Astrocyte (in vitro differentiated cells and primary cell): ENCODE measurements at places on chromosomes 5 and 9.

DNA sequence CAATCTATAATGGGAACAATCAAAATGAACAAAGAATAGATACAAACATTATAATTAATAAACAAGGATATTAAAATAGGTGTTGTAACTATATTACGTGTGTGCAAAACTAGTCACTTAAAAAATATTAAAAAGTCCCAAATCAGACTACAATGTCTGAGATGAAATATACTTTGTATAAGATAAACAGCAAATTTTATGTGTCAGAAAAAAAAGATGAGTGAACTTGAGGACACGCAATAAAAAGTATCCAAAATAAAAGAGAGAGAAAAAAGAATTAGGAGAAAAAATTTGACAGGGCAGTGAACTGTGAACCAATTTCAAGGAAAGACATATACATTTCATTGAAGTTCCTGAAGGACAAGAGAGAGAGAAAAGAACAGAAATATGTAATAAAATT lies 37.0 kb downstream of the AGTPBP1 start:
- no peaks in the 10 kb centered on the region for H3K4me1 ChIP-seq
- H3K4me3 ChIP-seq, result no peak overlapping the region
- H3K27me3 ChIP-seq, result no peaks in the 10 kb centered on the region
- no peak overlapping the region for H3K27ac ChIP-seq
- no peak for DNase-seq

DNA sequence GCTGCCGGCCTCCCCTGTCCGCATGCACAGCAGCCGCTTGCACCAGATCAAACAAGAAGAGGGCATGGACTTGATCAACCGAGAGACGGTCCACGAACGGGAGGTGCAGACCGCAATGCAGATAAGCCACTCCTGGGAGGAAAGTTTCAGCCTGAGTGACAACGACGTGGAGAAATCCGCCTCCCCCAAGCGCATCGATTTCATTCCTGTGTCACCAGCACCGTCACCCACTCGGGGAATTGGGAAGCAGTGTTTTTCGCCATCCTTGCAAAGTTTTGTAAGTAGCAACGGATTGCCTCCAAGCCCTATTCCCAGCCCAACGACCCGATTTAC lies 75.3 kb downstream of the PIP5K1B start:
- H3K27ac ChIP-seq, result peak overlapping the region; percentile 81
- no peak for DNase-seq
- no peaks in the 10 kb centered on the region for H3K36me3 ChIP-seq
- H3K4me1 ChIP-seq, result peaks cover 9% of the 10 kb centered on the region
- H3K27me3 ChIP-seq, result no peaks in the 10 kb centered on the region

- DNase-seq, result no peak
- H3K27me3 ChIP-seq, result no peaks in the 10 kb centered on the region
- no peak overlapping the region for H3K27ac ChIP-seq
- H3K36me3 ChIP-seq, result no peaks in the 10 kb centered on the region
- peaks cover 7% of the 10 kb centered on the region for H3K4me1 ChIP-seq
- H3K4me3 ChIP-seq, result no peak overlapping the region
Measured at GRCh38 chr5:130278136-130278535, 373.9 kb downstream of the CHSY3 start.

GRCh38 chr5:111509119-111509518 lies 3.2 kb downstream of the STARD4 start:
- peak overlapping the region; percentile 78 for H3K4me3 ChIP-seq
- peaks cover 3% of the 10 kb centered on the region for H3K4me1 ChIP-seq
- no peaks in the 10 kb centered on the region for H3K36me3 ChIP-seq
- H3K27me3 ChIP-seq, result no peaks in the 10 kb centered on the region

GRCh38 chr5:53059281-53059680 lies 50.3 kb downstream of the MOCS2 start:
- H3K27me3 ChIP-seq, result no peaks in the 10 kb centered on the region
- no peak overlapping the region for H3K4me3 ChIP-seq
- peaks cover 40% of the 10 kb centered on the region for H3K36me3 ChIP-seq

GRCh38 chr9:18710065-18710464 lies 236.1 kb downstream of the ADAMTSL1 start:
- H3K27ac ChIP-seq, result no peak overlapping the region
- H3K4me3 ChIP-seq, result no peak overlapping the region
- H3K36me3 ChIP-seq, result peaks cover 17% of the 10 kb centered on the region
- DNase-seq, result peak; percentile 60
- no peaks in the 10 kb centered on the region for H3K27me3 ChIP-seq

DNA sequence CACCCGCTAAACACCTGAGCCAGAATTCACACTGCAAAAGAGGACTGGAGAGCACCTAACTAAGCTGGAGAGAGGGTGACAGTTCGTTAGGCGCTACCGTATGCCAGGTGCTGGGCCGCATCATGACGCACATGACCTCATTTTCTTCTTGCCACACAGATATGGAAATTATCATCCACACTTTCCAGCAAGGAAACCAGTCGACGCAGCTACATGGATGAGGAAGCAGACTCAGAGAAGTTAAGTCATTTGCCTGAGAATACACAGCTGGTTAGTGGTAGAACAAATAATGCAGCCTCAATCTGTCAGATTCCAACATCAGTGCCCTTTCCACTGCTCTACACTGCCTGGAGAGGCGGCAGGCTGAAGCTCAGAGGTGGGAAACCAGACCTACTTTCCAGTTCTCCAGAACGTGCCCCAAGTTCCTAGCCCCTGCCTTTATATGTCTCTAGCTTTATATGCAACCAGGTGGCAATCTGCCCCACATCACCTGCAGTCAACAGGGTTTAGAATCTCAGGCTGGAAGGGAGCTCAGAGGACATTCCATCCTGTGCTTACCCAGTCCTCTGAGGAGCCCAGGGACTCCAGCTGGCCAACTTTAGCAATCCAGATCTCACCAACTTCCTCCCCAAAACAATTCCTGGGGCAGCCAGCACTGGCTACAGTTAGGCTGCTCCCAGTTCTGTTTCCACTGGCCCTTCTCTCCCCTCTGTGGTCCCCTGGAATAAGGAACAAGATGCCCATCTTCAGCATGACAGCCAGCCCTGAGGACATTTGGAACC lies 8.8 kb downstream of the TNIP1 start:
- H3K27ac ChIP-seq, result peak overlapping the region; percentile 82
- H3K27me3 ChIP-seq, result no peaks in the 10 kb centered on the region
- H3K4me1 ChIP-seq, result peaks cover 48% of the 10 kb centered on the region
- H3K36me3 ChIP-seq, result no peaks in the 10 kb centered on the region
- no peak overlapping the region for H3K4me3 ChIP-seq

- H3K27me3 ChIP-seq, result no peaks in the 10 kb centered on the region
- no peaks in the 10 kb centered on the region for H3K36me3 ChIP-seq
- no peak overlapping the region for H3K27ac ChIP-seq
- peak; percentile 45 for DNase-seq
- H3K4me3 ChIP-seq, result no peak overlapping the region
Measured at GRCh38 chr9:129623331-129623730, 2.4 kb upstream of the C9orf50 start.

DNA sequence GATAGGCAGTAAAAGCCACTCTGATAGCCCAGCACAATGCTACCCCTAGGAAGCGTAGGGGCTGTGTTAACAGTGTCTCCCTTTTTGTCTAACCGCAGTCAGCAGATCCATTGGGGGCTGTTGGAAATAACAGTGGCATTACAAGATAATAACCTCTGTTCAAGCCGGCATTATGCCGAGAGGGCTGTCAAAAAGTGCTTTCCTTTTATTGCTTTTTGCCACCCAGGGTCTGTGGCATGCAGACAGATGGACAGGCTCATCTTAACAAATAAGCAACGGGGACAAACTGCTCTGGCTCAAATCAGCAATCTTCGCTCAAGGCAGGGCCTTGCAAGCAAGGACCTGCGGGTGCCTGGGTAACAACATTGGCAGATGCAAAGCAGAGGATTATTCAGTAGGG lies 123.3 kb downstream of the TLR4 start:
- H3K36me3 ChIP-seq, result no peaks in the 10 kb centered on the region
- no peak overlapping the region for H3K27ac ChIP-seq
- no peak overlapping the region for H3K4me3 ChIP-seq
- H3K27me3 ChIP-seq, result no peaks in the 10 kb centered on the region

DNA sequence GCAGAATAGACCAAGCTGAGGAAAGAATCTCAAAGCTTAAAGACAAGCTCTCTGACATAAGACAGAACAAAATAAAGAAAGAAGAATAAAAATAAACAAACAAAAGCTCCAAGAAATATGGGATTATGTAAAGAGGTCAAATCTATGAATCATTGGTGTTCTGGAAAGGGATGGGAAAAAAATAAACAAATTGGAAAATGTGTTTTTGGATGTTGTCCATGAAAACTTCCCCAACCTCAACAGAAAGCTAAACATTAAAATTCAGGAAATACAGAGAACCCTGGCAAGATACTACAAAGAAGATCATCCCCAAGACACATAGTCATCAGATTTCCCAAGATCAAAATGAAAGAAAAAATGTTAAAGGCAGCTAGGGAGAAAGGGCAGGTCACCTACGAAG lies 662.0 kb upstream of the CDH18 start:
- DNase-seq, result no peak
- H3K36me3 ChIP-seq, result no peaks in the 10 kb centered on the region
- no peaks in the 10 kb centered on the region for H3K27me3 ChIP-seq
- no peaks in the 10 kb centered on the region for H3K4me1 ChIP-seq
- no peak overlapping the region for H3K27ac ChIP-seq
- H3K4me3 ChIP-seq, result no peak overlapping the region

GRCh38 chr5:76794871-76795270 lies 24.0 kb upstream of the F2RL1 start:
- no peak overlapping the region for H3K4me3 ChIP-seq
- peaks cover 18% of the 10 kb centered on the region for H3K4me1 ChIP-seq
- H3K36me3 ChIP-seq, result no peaks in the 10 kb centered on the region
- no peaks in the 10 kb centered on the region for H3K27me3 ChIP-seq
- no peak for DNase-seq

GRCh38 chr9:89418474-89418845 lies 79.5 kb downstream of the SEMA4D start:
- H3K36me3 ChIP-seq, result no peaks in the 10 kb centered on the region
- no peak for DNase-seq
- H3K4me3 ChIP-seq, result no peak overlapping the region
- peaks cover 13% of the 10 kb centered on the region for H3K4me1 ChIP-seq

DNA sequence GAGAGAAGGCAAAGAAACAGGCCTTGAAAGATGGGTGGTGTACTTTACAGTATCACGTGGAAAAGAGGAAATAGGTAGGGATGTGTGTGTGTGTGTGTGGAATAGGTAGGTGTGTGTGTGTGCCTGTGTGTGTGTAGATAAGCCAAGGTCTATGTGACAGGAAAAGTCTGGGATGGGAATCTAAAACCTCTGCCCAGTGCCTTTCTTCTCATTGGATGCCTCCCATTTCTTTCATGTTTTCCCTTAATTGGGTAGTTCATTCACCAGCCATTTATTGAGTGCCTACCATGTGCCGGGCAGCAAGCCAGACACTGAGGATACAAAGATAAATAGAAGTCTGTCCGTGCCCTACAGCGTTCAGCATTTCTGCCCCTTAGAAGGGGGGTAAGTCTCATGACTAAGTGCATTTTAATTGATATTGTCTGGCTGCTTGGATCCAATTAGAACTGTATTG lies 1.0 kb downstream of the URM1 start:
- no peaks in the 10 kb centered on the region for H3K36me3 ChIP-seq
- H3K4me1 ChIP-seq, result peaks cover 12% of the 10 kb centered on the region
- no peaks in the 10 kb centered on the region for H3K27me3 ChIP-seq
- H3K4me3 ChIP-seq, result peak overlapping the region; percentile 98

DNA sequence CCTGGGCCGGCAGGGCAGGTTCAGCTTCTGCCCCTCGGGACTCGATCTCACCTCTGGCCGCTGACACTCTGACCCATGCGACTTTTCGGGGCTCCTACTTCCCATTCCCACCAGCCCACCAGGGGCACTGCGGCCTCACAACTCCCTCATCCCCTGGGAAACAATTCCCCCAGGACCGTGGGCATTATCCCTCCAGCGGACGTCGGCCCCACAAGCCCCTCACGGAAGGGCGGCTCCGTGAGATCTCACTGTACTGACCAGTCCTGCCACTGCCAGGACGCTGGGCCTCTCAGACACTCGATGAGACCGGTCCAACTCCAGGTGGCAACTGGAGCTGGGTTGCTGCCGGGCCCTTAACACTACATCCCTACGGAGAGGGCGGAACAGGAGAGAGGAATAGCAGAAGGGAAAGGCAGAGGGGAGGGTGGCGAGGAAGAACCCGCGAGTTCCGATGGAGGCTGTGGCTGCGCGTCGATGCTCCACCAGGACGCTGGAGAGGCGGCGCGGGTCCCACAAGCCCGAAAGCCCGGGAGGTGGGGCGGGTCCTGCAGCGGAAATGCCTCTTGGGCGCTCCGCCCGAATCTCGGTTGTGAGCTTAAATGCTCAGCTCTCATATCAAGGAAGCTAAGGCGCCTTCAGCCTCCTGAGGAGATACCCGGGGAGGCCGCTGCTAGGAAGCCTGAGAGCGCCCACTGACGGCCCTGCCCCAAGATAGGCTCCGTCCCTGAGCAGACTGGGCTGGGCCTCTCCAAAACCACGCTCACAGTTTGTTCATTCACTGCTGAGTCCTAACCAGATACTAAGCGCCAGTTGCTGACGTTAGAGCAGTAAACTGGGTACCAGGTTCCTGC lies 36.3 kb downstream of the VCP start:
- H3K4me1 ChIP-seq, result no peaks in the 10 kb centered on the region
- DNase-seq, result no peak
- H3K27me3 ChIP-seq, result no peaks in the 10 kb centered on the region
- no peak overlapping the region for H3K27ac ChIP-seq
- H3K36me3 ChIP-seq, result no peaks in the 10 kb centered on the region
- H3K4me3 ChIP-seq, result no peak overlapping the region

DNA sequence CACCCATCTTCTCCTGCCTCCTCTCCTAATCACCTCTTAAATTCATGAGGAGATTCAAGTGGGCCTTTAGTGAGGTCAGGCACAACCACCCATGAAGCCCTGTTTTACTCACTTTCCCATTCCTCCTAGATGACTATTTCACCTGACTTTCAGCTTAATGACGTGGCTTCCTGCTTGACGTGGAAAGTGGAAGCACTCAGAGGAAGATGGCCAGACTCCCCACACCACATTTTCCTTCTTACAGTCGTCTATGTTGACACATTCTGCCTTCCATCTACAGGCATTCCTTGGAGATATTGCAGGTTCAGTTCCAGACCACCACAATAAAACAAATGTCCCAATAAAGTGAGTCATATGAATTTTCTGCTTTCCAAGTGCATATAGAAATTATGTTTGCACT lies 146.4 kb upstream of the TAS2R1 start:
- no peaks in the 10 kb centered on the region for H3K27me3 ChIP-seq
- no peaks in the 10 kb centered on the region for H3K36me3 ChIP-seq
- DNase-seq, result peak; percentile 68
- no peak overlapping the region for H3K27ac ChIP-seq

- no peak overlapping the region for H3K27ac ChIP-seq
- no peaks in the 10 kb centered on the region for H3K27me3 ChIP-seq
- no peaks in the 10 kb centered on the region for H3K36me3 ChIP-seq
- DNase-seq, result no peak
- no peak overlapping the region for H3K4me3 ChIP-seq
Measured at GRCh38 chr9:108416324-108416723, 439.5 kb downstream of the ACTL7B start.

- H3K4me3 ChIP-seq, result no peak overlapping the region
- H3K4me1 ChIP-seq, result no peaks in the 10 kb centered on the region
- DNase-seq, result no peak
- no peaks in the 10 kb centered on the region for H3K36me3 ChIP-seq
- H3K27me3 ChIP-seq, result no peaks in the 10 kb centered on the region
Measured at GRCh38 chr5:72488756-72489155, 18.5 kb downstream of the ZNF366 start.
